ENCODE measurements at places on chromosomes 2 and 18.

- DNase-seq = peak; percentile 50
Measured at GRCh38 chr2:71460595-71461303, 7.4 kb downstream of the DYSF start.

GRCh38 chr2:38026846-38027245 lies 49.1 kb downstream of the CYP1B1 start:
- no peak for DNase-seq

- DNase-seq = no peak
Measured at GRCh38 chr2:32688541-32688940, 60.7 kb downstream of the TTC27 start.

DNA sequence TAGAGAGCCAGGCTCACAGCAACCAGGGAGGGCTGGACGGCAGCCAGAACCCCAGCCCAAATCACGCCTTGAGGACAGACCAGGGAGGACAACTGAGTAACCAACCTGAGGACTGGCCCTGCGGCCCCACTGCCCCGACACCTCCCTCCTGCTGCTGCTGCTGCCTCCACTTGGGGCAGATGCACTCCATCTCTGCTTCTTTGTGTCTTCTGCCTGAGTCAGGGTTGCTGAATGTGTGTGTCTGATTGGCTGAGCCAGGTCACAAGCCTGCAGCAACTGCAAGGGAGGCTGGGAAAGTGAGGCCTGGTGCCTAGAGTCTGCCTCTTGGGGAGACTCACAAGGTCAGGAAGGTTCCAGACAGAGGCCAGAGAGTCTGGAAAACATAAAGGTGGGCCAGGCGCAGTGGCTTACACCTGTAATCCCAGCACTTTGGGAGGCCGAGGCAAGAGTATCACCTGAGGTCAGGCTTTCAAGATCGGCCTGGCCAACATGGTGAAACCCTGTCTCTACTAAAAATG lies 83.4 kb downstream of the ZFP36L2 start:
- DNase-seq = no peak

- DNase-seq = no peak
Measured at GRCh38 chr2:109554758-109555157, 59.0 kb downstream of the SEPTIN10 start.

DNA sequence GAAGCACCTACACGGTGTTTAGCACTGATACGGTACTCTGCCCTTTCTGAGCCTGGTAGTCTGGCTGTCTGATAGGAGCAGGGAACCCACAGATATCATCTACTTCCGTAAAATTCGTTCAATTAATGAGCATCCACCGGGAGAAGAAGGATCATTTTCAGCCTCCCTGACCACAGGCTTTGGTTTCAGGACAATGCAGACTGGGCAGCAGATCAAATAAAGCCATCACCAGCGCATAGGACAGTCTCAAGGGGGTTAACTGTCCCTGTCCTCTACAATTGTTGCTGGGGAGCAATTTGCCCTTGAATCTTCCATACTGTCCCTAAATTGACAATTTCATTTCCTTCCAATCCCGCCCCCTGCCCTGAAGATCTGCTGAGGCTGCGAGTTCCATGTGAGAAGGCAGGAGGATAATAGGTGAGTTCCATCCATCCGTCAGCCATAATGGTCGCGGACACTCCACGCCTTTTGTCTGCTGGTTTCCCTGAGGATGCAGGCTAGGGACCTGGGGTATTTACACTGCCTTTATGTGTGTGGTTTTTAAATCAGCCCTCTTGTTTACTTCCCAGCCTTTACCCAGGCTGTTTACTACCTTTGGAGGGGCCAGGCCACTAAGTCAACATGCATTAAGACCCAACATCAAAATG lies 110.0 kb downstream of the MYCN start:
- no peak for DNase-seq

GRCh38 chr2:42169874-42170521 lies 845 bp downstream of the EML4 start:
- no peak for DNase-seq

DNA sequence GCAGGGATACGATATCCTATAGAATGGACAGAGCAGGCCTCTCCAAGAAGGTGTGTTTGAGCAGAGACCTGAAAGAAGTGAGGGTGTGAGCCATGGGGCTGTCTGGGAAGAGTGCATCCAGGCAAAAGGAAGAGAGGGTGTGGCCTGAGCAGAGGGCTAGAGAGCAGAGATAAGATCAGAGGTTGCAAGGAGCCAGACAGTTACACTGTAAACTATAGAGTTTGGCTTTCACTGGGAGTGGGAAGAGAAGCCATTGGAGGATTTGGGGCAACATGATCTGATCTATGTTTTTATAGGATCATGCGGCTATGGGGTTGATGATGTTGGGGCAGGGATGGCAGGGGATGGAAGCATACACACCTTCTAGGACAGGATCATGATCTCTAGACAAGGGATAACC lies 124.1 kb upstream of the MAP3K20 start:
- DNase-seq = no peak

DNA sequence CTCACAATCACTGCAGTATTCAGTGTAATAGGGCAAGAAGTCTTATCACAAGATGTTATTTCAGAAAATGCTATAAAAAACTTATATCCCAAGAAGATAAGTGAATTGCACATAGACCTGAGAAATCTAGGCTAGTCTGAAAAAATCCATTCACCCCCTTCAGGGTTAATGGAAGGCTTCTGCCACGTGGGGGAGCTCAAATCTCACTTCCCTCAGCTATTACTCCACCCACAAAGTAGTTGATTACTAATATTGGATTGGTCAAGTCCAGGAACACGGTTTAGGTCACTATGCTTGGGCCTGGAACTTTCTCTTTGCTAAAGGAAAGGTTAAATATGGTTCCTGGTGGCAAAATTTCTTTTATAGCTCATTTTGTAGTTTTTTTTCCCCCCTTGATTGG lies 51.2 kb upstream of the ADAM23 start:
- DNase-seq = peak; percentile 66

DNA sequence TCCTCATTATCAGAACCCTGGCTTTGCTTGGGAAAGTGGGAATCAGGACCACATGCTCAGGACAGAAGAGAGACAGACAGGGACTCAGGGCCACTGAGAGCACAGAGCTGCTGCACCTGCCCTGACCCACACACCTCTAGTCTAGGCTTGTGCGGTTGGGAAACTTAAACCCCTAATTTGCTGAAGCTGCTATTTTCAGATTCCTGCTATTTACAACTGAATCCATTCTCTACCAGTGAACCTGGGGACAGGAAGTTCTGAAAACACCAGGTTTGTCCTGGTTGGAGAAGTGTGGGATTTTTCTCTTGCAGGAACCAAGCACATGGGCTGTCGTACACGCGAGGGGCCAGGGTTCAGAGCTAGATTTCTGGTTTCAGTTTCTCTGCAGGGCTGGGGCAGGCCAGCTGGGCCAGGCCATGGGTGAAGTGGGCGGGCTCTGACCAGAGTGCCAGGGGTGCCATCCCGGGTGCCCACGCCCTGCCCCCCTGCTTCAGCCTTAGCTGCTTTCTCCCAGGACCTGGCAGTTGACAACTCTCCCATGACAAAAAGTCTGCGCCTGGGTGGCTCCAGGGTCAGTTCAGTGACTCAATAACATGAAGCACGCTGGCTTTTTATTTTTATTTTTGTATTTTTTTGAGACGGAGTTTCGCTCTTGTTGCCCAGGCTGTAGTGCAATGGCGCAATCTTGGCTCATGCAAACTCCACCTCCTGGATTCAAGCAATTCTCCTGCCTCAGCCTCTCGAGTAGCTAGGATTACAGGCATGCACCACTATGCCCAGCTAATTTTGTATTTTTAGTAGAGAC lies 51.3 kb upstream of the SLC1A4 start:
- no peak for DNase-seq

GRCh38 chr18:60189856-60190255 lies 182.7 kb downstream of the MC4R start:
- no peak for DNase-seq

GRCh38 chr18:73088445-73088844 lies 220.7 kb upstream of the NETO1 start:
- no peak for DNase-seq

DNA sequence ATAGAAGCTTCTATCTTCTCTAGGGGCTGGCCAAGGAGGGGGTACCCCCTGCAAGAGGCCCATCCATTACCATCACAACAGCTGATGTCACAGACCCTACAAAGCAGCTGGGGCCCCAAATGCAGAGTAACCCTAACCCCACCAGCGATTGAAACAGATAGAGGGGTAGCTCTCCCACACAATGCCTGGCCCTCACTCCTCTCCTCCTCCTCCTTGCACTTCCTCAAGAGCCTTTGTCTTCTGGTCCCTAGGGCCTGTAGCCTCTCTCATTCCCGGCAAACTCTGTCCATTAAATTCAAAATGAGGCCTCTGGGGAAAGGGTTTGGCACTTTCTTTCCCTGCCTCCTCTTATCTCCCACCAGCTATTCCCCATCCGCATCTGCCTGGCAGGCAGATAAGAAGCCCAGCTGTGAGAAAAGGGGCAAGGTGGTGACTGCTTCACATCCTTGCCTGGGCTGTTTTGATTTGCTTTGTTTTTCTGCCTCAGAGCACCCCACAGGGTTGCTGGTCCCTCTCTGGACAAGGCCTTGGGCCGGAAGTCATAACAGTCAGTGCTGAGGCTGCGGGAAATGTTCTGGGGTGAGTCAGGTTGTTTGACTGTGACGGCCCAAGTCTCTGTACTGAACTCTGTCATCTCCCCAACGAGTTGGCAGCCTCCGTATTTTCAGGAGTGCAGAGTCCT lies 26.1 kb upstream of the CYP26B1 start:
- DNase-seq = no peak

DNA sequence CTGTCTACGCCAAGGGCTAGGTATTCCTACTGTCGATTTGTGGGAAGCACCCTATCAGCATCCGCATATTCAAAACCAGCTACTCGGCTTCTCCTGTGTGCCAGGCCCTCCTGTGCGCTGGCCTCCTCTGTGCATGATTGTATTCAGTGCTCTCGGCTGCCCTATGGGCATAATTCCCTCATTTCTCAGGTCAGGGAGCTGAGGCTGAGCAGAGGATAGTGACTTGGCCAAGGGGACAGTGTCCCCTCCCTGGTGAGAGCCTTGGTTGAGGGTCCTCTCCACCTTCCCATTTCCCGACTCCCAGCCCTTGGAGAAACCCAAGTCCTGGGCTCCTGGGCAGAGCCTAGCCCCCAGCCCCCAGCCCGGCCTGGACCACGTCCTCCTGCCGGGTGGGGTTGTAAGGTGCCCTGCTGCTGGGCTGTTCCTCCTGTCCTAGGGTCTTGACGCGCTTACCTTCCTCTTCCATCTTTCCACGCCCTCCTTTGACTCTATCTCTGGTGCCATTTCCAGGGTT lies 6.3 kb upstream of the HS6ST1 start:
- DNase-seq = no peak

GRCh38 chr2:37877457-37878315 lies 47.4 kb upstream of the RMDN2 start:
- peak; percentile 62 for DNase-seq

GRCh38 chr2:239181903-239182581 lies 218.8 kb downstream of the HDAC4 start:
- DNase-seq = no peak

- no peak for DNase-seq
Measured at GRCh38 chr2:141497272-141497671, 633.5 kb downstream of the LRP1B start.

GRCh38 chr18:22188559-22189267 lies 19.3 kb downstream of the GATA6 start:
- no peak for DNase-seq

DNA sequence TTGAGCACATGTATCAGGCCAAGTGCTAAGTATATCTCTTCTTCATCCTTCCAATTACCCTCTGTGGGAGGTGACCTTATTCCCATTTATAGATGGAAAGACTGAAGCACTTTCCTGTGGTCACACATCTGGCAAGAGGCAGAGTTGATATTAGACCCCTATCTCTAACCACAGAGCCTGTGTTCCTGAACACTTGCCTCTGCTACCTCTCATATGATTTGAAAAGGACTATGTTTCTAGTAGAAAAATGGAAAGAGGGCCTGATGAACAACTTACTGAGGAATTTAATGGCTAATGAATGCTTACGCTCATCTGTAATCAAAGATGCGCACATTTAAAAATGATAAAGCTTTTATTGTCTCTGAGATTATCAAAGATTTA lies 46.2 kb upstream of the DYNC2LI1 start:
- DNase-seq = no peak

Measured in iPS-NIHi11 (cell line).